ENCODE measurements at places on chromosomes 5 and 9.

- no peak for DNase-seq
Observed at GRCh38 chr5:65612298-65612907, 11.7 kb downstream of the TRIM23 start.

DNA sequence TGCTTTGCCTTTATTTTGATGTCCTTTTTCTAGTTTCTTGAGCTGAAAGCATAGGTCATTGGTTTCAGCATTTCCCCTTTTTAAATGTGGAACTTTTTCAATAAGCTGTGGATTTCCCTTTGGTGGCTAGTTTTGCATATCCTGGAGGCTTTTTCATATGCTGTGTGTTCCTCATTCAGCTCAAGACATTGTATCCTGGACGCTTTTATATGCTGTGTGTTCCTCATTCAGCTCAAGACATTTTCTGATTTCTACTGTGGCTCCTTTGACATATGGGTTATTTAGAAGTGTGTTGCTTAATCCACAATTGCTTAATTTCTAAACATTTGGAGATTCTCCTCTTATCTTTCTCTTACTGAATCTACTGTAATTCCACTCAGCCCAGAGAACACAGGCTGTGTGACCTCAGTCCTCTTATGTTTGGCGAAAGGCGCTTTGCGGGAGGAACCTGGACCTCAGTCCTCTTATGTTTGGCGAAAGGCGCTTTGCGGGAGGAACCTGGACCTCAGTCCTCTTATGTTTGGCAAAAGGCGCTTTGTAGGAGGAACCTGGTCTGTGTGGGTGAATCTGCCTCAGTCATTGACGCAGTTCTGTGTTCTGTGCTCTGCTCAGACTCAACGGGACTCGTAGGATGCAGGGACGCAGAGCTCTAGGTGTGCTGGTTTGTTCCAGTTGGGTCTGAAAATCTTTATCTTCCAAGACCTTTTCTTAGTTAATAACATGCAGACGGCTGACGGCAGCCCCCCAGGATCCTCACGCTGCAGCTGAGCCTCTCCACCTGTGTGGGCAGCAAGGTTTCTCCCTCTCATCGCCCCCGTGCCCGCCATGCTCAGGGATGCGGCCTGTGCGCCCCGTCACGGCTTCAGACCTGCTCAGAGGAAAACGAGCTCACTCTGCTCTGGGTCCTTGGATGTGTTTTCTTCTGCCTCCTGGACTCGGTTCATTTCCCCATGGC lies 6.0 kb upstream of the SLC9A3 start:
- DNase-seq: no peak

- no peak for DNase-seq
Observed at GRCh38 chr5:65840071-65840470, 86.3 kb upstream of the ERBIN start.

GRCh38 chr5:178440181-178440580 lies 150.0 kb downstream of the COL23A1 start:
- DNase-seq: no peak

DNA sequence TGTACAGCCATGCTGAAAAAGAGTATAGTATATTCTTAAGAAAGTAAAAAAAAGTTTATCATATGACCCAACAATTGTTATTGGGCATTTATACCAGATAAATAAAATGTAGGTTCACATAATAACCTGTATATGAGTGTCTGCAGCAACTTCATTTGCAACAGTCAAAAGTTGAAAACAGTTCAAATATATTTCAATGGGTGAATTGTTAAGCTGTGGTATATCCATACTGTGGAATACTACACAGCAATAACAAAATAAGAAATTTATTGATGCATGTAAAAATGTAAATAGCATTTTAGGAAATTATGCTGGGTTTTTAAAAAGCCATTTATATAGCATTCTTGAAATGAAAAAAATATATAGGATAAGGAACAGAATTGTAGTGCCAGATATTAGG lies 1420.1 kb upstream of the ACO1 start:
- no peak for DNase-seq

DNA sequence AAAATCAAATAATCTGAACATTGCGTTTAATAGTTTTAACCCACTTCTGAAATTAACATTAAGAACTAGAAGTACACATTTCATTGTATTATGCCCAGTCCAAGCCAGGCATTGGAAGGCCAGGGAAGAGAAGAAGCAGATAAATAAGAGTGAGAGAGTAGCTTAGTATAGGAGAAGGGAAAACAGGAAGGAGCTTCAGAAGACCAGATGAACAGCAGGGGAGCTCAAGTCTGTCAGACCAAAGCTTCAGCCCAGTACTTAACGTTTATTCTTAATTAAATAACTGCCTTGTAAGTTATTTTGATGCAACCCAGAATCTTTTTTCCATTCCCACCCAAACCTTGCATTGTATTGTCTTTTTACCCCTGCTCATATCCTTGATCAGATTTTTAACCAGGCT lies 11.5 kb upstream of the FAM120AOS start:
- DNase-seq: no peak

GRCh38 chr9:88726803-88727202 lies 191.8 kb downstream of the NXNL2 start:
- no peak for DNase-seq

DNA sequence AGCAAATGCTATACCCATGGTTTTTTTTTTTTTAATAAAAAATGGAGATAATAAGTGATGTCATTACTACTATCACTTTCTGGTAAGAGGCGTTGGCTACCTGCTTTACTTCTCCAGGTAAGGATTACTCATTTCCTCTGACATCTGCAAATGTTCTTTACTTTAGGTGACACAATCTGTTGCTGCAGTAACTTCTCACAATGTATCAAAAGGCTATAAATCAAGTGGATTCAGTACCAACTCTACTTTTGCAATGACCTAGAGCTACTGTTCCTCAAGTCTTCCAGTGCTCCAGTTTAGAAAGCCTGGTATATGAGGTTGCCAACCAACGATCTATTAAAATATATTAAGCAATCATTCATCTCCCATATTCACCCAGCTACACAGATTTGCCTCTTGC lies 129.1 kb downstream of the PLK2 start:
- DNase-seq: no peak

- no peak for DNase-seq
Observed at GRCh38 chr5:135437796-135438560, 9.2 kb downstream of the DCANP1 start.

- no peak for DNase-seq
Observed at GRCh38 chr5:78538240-78538850, 110.2 kb downstream of the LHFPL2 start.

DNA sequence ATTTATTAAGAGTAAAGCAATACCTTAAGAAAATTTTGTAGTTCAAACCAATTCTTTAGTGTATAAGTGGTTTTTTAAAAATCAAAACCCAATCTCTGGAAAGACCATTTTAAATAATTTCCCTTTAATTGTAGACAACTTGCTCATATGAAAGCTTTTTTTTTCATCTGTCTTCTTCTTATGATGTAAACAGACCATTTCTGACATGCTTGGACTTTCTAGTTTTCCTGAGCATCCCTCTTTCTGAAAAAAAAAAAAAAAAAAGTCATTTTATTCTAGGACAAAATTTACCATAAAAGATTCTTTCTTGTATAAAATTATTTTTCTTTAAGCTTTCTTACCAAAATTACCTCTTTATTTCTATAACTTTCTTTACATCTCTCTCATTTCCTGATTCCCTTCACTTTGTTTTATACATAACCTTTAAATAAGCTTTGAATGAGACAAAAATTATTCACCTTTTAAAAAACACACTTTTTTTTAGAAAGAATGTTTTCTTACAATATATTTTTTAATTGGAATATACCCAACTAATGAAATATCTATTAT lies 67.5 kb downstream of the COL15A1 start:
- no peak for DNase-seq

DNA sequence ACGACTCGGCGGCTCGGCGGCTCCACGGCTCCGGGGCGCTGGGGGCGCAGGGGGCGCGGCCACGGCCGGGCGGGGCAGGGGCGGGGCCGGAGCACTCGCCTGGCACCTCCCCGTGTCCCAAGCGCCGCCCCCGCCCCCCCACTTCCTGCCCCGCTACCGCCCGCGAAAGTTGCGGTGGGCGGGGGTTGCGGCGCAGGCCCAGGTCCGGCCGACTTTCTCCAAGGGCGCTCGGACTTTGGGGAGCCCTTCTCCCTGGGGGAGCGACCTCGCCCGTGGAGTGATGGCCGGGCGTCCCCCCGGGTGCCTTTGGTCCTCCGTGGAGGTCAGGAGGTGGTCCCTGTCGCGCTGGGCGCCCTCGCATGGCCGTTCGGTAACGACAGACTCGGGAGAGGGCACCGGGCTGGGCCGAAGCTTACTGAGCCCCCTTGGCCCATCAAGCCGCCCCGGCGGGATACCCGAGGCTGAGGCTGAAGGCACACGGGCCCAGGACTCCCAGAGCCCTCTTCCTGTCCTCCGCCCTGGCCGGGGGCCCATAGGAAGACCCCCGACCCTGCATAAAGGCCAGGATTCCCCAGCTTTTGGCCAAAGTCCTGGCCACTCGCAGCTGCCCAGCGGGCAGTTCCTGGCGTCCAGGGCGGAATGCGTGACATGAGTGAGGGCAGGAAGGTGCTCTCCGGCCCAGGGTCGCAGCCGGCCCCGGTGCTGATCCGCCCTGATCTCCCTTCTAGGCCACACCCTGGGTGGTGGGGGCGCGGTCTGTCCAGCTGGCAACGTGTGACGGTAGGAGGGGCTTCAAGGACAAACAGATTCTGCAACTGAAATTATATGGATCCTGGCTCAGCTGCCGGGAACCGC lies 883 bp upstream of the VAV2 start:
- no peak for DNase-seq

DNA sequence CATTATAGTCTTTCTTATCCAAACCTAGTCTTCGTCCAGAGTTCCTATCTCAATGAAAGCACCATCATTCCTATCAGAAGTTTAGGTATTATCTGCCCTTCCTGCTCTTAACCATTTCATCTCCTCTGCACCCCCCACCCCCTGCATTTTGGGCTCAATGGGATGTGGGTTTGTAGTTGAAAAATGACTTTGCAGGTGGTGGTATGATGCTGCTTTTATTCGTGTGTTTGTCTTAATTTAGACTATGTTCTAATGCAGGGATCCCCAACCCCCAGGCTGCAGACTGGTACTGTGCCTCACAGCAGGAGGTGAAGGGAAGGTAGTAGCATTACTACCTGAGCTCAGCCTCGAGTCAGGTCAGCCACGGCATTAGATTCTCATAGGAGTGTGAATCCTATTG lies 49.4 kb upstream of the ZNF608 start:
- DNase-seq: no peak

DNA sequence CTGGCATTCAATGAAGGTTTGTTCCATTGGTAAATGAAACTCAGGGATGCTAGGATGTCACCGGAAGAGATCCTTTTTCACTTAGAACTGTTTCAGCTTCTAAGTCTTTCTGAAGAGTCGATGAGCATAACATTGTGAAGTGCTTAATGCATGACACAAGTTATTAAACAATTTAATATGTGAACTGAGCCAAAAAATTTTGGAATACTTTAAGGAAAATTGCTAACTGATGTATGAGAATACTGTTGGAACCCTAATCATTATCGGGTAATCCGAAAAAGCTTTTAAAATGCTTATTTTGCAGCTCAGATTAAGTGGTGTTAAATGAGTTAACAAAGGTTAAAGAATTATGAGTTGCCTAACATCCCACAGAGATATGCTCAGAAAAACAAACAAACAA lies 34.9 kb downstream of the DMRT2 start:
- DNase-seq: no peak

- no peak for DNase-seq
Observed at GRCh38 chr9:132732326-132733259, 62.3 kb downstream of the GTF3C4 start.

DNA sequence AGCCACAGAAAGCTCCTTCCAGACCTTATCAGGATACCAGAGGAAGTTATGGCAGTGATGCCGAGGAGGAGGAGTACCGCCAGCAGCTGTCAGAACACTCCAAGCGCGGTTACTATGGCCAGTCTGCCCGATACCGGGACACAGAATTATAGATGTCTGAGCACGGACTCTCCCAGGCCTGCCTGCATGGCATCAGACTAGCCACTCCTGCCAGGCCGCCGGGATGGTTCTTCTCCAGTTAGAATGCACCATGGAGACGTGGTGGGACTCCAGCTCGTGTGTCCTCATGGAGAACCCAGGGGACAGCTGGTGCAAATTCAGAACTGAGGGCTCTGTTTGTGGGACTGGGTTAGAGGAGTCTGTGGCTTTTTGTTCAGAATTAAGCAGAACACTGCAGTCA lies 70.8 kb upstream of the ENTREP1 start:
- DNase-seq: peak; percentile 87

GRCh38 chr5:6188344-6188743 lies 190.0 kb downstream of the MED10 start:
- DNase-seq: no peak

GRCh38 chr5:131224387-131225201 lies 39.3 kb upstream of the CDC42SE2 start:
- DNase-seq: peak; percentile 4

- DNase-seq: no peak
Observed at GRCh38 chr5:155616779-155617392, 603.3 kb downstream of the KIF4B start.

DNA sequence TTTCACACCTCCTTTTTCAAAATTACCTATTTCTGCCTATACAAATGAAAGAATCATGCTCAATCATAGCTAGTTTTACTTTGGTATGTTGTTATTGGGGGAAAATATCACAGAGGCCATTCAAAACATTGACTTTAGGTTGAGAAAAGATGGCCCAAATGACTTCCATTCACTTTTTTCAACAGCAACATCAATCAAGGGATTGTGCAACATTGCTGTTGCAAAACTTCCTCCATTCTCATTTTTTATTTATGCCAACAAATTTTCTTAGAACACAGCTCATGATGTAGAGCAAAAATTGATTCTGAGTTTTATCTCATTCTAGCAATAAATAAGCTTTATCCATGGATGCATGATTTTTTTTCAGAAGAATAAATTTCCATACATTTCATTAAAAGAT lies 93.6 kb upstream of the RORB start:
- no peak for DNase-seq

DNA sequence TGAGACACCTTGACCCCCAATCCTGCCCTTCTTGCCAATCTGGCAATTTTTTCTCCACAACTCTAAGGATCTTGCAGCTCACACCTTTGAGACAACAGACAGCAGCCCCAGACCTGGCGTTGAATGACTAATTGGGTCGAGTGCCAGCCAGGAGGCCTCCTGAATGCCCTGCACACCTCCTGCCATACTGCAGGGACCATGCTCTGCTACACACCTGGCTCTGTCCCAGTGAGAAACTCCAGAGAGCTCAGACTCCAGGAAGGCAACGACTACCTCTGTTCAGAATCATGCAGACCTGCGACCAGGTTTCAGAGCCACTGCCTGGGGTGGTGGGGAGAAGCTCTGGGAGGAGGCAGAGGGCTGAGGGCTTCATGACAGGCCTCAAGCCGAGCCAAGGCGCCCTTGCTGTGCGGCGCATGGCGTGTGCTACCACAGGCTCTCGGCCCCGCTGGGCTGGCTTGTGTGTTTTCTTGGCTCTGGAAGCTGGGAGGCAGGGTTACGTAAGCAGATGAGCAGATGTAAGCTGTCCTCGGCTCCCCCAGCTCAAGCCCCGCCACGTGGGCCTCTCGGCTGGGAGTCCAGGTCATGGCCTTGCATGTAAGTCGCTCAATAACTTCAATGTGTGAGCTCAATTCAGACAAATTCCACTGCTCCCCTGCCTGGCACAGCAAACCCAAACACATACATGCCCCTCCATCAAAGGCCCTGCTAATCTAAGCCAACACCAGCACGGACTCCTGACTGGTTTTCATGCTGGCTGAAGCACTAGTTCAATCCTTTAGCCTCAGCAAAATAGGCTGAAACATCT lies 27.5 kb downstream of the B4GALT1 start:
- peak; percentile 80 for DNase-seq

Measured in spinal cord (tissue), 10 donors.